Forelimb muscle (tissue), 1 donor: ENCODE measurements at places on chromosomes 7 and 10. TPM values are rescaled to one million over a fixed set of nuclear protein-coding genes. Genes with fewer than 3 reads are reported as not detected.

GPR158 gene
- 0.08 TPM for polyA plus RNA-seq

CAV1 gene
- 162 TPM for polyA plus RNA-seq

ASNS gene
- 12.3 TPM for polyA plus RNA-seq

ZNF862 gene
- 11.4 TPM for polyA plus RNA-seq

PRLHR gene
- not detected for polyA plus RNA-seq

LIPN gene
- not detected for polyA plus RNA-seq

CRHR2 gene
- 3.4 TPM for polyA plus RNA-seq

LBX1 gene
- 9.6 TPM for polyA plus RNA-seq

RSPH10B gene
- 0.30 TPM for polyA plus RNA-seq

IQUB gene
- 0.47 TPM for polyA plus RNA-seq

ZNF746 gene
- 9.7 TPM for polyA plus RNA-seq

HTR7 gene
- 0.18 TPM for polyA plus RNA-seq

LIPF gene
- not detected for polyA plus RNA-seq

LRRC17 gene
- polyA plus RNA-seq: 28.5 TPM

TES gene
- polyA plus RNA-seq: 17.0 TPM

RAMP3 gene
- 3.4 TPM for polyA plus RNA-seq

GATA3 gene
- 0.33 TPM for polyA plus RNA-seq

WDR91 gene
- 9.6 TPM for polyA plus RNA-seq

CCDC172 gene
- polyA plus RNA-seq: not detected

PNLIPRP1 gene
- not detected for polyA plus RNA-seq

CFAP58 gene
- polyA plus RNA-seq: 0.37 TPM

SPDYE8 gene
- 0.20 TPM for polyA plus RNA-seq

SERPINE1 gene
- polyA plus RNA-seq: 5.6 TPM

PAPOLB gene
- 0.05 TPM for polyA plus RNA-seq

TWIST1 gene
- polyA plus RNA-seq: 4.8 TPM

ITPRID1 gene
- 0.52 TPM for polyA plus RNA-seq

NEUROD6 gene
- polyA plus RNA-seq: 0.09 TPM

KLF14 gene
- polyA plus RNA-seq: 1.1 TPM

GDF2 gene
- polyA plus RNA-seq: not detected

RAB18 gene
- polyA plus RNA-seq: 93.9 TPM

HHEX gene
- polyA plus RNA-seq: 7.3 TPM

PHKG1 gene
- polyA plus RNA-seq: 41.5 TPM

PNLIP gene
- polyA plus RNA-seq: not detected

PDGFA gene
- polyA plus RNA-seq: 31.9 TPM
